ENCODE measurements at places on chromosomes 2 and 18.
A peak's percentile ranks its signal among the peaks of the same experiment; 100 is the strongest.

GRCh38 chr18:44602380-44602779 is 78.3 kb upstream of the SETBP1 start:
- DNase-seq, result no peak

DNA sequence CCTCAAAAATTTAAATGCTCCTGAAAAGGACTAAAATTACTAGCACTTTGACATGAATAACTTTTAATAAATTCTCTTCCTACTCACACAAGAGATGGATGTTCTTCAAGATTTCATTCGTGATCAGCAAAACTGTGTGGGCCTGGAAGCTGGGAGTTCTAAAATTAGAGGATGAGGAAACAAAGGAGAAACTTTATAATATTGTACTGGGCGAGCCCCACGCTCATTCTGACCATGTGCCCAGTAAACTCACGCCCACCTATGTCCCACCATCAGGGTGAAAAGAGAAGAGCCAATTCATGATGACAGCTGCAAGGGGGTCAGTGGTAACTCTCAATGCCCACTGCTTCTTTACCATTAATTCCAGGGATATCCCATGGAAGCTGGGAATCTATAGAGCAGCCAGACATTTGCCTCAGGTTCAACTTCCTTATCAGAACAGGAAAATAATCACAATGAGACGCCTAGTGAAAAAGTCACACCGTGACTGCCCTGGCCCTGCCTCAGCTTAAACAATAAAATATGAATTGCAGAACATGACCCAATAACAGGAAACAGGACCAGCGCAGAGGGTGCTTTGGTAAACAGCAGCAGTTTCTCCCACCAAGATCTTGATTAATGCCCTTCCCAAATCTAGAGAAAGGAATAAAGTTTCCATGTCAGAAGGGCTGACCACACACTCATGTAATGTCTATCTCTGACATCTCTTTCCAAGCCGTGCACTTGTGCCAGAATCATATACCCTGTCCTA is 438.6 kb downstream of the TXNL1 start:
- DNase-seq, result peak; percentile 13

DNA sequence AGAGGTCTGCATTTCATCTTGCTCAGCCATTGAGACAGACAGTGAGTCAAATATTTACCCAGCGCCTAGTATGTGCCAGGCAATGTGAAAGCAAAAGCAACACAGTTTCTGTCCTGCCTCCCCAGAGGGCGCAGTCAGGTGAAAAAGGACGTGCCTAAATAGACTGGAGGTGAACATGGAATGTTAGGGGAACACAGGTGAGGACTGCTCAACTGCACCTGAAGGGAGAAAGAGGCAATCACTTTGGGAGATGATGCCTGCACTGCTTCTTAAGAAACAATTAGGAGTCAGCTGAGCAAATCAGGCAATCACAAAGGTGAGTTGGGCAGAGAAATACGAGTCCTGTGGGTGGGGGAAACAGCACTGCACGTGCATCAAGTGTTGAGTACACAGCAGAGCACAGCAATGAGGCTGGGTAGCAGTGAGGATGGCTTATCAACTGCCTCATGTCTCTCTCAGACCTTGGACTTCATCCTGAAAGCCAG is 218.3 kb upstream of the SMAD7 start:
- DNase-seq, result no peak

DNA sequence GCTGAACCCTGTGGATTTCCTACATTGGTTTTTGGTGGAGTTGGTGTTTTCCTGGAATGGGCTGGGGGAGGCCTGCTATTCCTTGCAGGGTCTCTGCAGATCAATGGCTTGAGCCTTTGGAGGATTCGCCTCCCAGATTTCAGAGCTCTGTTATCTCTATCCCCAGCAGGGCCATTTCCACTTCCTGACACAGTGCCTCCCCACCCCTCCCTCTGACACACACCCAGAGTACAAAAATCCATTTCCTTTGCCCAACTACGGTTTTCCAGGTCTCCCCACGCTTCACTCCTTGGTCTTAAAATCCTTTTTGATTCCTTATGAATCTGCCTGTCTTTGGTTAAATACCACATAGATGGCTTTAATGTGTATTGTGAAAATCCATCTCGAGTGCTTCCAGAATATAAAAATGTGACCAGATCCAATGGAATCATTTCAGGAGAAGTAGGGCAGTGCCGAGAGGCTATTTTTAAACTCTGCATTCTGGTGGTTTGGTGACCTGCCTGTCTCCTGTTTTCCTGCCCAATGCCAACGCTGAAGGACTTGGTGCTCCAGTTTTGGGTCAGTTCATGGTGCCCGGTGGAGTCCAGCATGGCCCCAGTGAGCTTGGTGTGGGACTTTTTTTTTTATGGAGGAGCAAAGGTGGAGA is 60.9 kb downstream of the ARL4C start:
- no peak for DNase-seq

DNA sequence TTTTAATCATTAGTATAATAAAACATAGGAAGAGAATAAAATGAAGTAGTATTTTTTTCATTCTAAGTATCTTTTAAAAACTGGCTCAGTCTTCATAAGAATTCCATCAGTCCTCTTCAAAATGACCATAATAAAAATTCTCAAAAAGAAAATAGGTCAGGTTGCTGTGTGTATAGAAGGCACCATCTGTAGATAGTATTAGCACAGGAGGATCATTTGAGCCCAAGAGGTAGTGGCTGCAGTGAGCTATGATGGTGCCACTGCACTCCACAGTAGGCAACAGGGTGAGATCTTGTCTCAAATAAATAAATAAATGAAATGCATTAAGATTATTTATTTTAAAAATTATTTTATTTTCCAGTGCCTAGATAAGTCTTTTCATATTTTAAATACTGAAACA is 475.8 kb downstream of the ZNF804A start:
- DNase-seq, result no peak

DNA sequence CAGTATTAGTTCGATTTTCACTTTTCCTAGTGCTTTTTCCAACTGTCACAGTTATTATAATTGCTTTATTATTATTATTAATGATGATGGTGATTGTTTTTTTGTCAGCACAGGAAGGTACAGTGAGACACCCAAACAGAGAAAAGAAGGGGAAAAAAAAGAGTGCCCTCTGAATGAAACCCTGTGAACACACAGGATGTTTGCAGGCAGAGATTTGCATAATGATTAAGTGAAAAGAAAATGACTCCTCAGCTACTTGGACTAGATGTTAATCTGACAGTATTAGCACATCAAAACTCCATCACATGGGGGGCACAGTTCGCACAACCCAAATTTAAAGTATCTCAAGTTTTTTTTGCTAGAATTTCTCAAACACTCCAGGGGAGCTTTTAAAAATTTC is 32.9 kb downstream of the ADD2 start:
- no peak for DNase-seq

GRCh38 chr2:188314314-188315054 is 22.8 kb downstream of the GULP1 start:
- no peak for DNase-seq

DNA sequence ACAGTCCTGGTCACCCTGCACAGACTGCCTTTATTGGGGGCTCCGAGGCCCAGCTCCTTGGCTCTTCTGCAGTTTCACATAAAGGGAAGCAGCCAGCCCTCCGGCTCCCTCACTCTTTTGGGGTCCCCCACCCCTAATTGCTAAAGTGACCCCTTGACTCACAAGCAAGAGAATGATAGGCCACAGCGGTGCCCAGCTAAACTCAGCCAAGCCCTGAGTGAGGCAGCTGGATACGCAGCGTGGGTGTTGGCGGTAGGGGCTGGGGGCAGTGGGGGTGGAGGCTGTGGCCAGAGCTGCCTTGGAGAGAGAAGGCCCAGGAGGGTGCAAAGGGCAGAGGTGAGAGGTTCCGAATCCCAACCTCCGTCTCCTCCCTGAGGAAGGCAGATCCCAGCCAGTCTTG is 25.5 kb upstream of the ALPP start:
- no peak for DNase-seq

GRCh38 chr18:73639788-73640187 is 507.8 kb downstream of the FBXO15 start:
- DNase-seq, result no peak

DNA sequence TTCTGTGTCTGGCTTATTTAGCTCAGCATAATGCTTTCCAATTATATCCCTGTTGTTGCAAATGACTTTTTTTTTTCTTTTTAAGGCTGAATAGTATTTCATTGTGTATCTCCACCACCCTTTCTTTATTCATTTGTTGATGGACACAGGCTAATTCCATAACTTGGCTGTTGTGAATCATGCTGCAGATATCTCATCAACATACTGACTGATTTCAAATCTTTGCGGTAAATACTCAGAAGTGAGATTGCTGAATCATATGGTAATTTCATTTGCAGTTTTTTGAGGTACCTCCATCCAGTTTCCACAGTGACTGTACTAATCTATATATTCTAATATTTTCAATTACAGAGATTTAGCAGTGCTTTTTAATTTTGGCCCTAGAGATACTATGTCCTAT is 266.2 kb downstream of the TMX3 start:
- DNase-seq, result no peak

DNA sequence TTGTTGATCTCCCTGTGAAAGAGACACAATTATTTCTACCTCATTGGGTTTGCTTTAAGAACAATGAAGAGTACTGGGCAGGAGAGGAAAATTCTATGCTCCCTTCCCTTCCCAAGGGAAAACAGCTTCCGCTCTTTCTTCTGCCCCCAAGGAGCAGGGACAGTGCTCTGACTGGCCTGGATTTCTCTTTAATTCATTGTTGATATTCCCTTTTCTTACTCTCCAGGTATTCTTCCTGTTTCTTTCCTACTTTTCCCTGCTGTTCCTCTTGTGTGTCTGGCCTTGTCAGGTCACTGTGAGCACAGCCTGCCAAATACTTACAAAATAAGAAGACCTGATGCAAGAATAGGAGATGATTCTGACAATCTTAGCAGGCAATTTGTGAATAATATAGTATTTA is 49.6 kb upstream of the SPAG16 start:
- DNase-seq, result no peak

DNA sequence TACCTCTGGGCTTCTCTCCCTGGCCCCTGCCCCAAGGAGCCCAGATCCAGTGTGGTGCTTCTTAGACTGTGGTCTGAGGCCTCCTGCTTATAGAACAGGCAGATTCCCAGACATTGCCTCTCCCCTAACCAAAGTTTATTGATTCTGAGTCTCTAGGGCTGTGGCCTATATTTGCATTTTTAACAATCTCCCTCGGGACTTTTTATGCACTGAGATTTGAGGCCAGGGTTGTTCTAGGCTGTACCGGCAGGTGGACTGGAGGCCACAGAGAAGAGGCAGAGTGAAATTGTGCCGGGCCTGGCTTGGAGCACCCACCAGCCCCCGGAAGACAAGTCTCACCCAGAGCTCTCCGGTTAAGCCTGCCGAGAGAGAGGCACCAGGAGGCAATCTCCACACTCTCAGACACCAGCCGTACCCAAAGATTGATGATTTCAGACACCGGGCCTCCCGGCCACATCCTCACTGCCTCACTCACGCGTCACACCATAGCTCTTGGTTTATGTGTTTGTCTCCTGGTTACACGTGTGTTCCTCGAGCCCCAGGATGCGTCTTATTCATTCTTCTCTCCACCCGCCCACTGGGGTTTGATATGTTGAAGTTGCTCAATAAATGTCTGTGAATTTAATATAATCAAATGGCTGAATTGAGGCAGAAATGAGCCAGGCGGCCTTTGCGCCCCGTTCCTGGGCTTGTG is 203.7 kb downstream of the KLHL29 start:
- no peak for DNase-seq

- DNase-seq, result peak; percentile 83
Measured at GRCh38 chr2:180539541-180539940, 440.9 kb upstream of the UBE2E3 start.
